SJSA1 (cell line): ENCODE measurements at places on chromosomes 6 and 20. TPM values are rescaled to one million over a fixed set of nuclear protein-coding genes. Genes with fewer than 3 reads are reported as not detected.

- no peak for DNase-seq
Measured at GRCh38 chr6:97288188-97288587, 5.2 kb upstream of the MMS22L start.

Gene OXT
- not detected in 2 replicates for total RNA-seq

GRCh38 chr6:17001188-17001587, 100.7 kb upstream of the STMND1 start:
- peak; percentile 14 for DNase-seq

- DNase-seq: peak; percentile 75
Measured at GRCh38 chr20:35443003-35443402, 5.0 kb upstream of the GDF5 start.

- DNase-seq: no peak
Measured at GRCh38 chr6:52504782-52505136, 72.1 kb downstream of the TRAM2 start.

Gene BPI
- 0.11 TPM in 1 of 2 replicates, not detected in the other for total RNA-seq

GRCh38 chr6:152634773-152635172, 2.4 kb downstream of the SYNE1 start:
- no peak for DNase-seq

GRCh38 chr6:125918681-125919566, 37.6 kb upstream of the HINT3 start:
- no peak for DNase-seq

DNA sequence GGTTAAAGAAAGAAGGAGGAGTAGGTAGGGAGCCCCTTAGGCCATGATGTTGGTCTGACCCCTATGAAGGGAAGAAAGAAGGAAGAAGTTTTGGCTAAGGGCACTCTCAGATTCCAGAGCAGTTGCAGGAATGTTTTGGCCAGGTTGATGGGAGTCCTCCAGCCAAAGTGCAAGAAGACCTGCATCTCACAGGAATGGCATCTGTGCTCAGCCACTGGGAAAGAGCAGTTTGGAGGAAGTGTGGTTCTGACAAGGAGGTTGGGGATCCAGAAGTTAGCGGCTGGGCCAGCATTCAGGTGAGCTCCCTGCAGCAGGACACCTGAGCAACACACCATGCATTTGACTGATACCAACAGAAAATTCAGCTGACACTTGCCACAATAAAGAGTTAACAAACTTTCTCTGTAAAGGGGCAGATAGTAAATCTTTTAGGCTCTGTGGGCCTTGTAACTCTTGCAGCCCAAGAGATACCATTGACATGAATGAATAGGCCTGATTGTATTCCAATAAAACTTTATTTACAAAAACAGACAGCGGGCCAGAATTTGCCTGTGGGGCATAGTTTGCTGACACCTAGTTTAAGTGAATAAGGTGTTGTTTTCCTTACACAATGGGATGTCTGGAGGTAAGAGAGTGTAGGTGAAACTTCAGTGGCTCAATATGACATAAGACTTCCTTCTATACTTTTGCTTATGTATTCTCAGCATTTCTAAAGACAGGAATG, 71.0 kb downstream of the EDN1 start:
- no peak for DNase-seq

GRCh38 chr6:158220786-158221442, 52.8 kb downstream of the GTF2H5 start:
- DNase-seq: peak; percentile 76

DNA sequence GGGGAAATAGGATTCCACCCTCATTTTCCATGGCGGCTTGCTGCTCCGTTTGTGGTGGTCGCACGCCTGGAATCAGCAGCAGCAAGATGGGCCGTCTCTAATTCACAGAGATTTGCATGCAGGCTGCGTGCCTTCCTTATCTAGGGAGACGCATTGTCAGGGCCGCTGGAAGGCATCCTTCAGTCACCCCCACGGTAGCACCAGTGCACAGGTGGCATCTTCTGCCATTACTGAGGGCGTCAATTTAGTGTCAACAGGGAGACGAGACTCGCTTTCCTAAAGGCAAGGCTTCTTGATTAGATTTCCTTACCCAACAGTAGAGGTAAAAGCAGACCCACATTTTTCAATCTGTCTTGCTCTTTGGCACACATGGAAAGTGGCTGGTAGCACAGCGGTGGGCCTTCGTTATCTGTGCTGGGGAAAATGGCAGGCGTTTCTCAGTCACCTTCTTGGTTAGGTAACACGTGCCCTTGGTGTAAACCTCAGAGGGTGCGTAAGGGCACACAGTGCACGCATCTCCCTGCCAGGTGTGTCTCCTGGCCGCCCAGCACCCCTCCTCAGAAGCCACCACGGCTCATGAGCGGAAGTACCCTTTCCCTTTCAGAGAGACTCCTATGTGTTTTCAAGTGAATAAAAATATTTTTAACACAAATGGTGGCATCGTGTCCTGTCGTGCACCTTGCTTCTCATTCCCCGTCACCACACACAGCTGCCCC, 27.3 kb upstream of the VSTM2L start:
- DNase-seq: no peak

Gene SLC22A1
- not detected in 2 replicates for total RNA-seq

GRCh38 chr6:84770521-84770920, 6.1 kb upstream of the TBX18 start:
- DNase-seq: no peak

DNA sequence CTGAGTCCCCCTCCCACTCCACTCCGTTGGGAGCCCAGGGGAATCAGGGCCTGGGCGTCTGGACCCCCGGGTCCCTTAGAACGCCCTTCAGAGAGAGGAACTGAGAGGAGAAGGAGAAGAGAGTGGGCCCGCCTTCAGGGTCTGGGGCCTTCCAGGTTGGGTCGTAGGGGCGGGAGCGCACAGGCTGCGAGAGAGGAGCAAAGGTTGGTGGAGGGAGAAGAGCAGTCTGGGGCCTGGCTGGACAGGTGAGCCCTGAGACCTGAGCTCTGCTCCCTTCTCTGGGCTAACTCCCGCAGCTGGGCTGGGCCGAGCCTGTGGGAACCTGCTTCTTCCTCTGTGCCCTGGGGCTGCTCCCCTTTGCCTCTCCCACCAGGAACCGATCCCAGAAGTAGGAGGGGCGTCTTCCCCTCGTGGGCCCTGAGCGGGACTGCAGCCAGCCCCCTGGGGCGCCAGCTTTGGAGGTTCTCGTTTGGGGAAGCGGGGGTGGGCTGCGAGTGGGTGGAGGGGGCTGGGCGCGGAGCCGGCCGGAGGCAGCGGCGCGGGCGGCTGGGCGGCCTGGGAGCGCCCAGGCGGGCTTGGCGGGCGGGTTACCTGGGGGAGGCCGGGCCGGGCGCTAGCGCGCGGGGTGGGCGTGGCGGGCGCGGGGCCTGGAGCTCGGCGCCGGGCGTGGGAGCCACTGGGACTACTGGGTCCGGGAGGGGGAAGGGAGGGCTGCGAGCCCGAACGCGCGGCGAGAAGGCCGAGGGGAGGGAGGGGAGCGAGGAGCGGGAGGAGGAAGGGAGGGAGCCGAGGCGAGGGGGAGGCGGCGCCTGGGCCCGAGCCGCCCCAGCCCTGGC, at the start of gene DDR1:
Gene DDR1 (plus strand): TSS at position 835 of the 836 bp plus-strand sequence. CDS start 4,211 bp downstream, outside the sequence.
- peak; percentile 64 for DNase-seq

Gene IPCEF1
- 0.11 and 0.63 TPM in 2 replicates for total RNA-seq

DNA sequence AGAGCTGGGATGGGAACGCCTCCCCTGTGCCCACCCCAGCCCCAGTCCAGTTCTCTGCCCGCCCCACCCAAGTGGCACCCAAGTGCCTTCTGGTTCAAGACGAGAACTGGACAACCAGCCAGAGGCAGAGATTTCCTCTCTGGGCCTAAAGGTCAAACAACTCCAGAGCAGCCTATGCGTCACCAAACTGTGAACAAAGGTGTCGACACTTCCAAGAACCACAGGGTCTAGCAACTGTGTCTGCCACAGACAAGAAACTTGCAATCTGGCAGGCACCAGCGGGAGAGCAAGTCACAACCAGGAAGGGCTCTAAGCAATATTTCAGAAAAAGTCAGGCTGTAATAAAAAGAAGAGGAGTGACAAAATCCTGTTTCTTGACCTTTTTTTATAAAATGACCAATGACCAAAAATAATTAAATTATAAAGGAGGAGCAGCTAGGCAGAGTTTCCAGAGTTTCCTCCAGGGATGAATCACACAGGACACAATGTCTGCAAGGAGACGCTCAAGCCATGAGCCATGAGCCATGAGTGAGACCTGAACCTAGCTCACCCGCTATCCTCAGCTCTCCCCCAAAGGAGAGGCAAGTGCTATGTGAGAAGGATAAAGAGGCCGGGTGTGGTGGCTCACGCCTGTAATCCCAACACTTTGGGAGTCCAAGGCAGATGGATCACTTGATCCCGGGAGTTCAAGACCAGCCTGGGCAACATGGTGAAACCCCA, 11.1 kb downstream of the EDEM2 start:
- no peak for DNase-seq

Gene HUS1B
- 3.3 TPM in 1 of 2 replicates, not detected in the other for total RNA-seq

Gene RBM24
- total RNA-seq: 30.3 and 43.7 TPM in 2 replicates

- peak; percentile 31 for DNase-seq
Measured at GRCh38 chr6:113018351-113019151, 671.4 kb downstream of the RFPL4B start.

- DNase-seq: no peak
Measured at GRCh38 chr6:11785415-11785773, 6.8 kb upstream of the ADTRP start.

DNA sequence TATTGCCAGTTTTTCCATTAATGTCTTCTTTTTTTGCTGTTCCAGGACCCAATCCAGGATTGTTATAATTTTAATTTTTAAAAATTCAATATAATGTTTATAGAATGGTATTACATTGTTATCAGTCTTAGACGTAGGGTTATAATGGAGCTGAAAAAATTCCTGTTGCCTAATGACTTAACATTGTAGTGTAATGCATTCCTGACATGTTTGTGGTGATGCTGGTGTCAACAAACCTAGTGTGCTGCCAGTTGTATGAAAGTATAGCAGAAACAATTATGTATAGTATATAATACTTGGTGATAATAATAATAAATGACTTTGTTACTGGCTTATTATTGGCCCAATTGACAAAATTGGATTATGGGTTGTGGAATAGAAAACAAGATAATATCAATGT, 30.4 kb downstream of the KIZ start:
- no peak for DNase-seq

GRCh38 chr20:53503517-53503919, 90.1 kb downstream of the ZNF217 start:
- DNase-seq: no peak

DNA sequence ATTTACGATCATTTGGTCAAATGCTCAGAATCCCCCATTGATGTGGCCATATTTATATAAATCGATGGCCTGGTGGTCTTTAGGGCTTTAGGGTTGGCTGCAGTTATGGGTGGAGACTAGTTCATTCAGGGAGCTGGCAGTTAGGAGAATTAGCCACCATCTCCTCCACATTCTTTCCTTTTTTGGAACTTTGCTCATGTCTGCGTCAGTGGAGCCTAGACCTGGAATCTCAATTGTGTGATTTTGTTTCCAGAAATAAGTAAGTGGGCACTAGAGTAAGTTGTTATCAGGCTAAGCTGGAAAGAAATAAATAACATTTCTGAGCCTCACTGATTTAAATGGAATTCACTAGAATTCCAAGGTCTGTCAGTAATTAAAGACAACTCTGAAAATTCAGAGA, 29.0 kb upstream of the ELOVL5 start:
- DNase-seq: no peak

Gene FOXO3
- 15.3 and 20.4 TPM in 2 replicates for total RNA-seq

- no peak for DNase-seq
Measured at GRCh38 chr6:138226700-138227315, 8.5 kb upstream of the PBOV1 start.

- DNase-seq: no peak
Measured at GRCh38 chr6:8157839-8158238, 55.5 kb upstream of the EEF1E1 start.

DNA sequence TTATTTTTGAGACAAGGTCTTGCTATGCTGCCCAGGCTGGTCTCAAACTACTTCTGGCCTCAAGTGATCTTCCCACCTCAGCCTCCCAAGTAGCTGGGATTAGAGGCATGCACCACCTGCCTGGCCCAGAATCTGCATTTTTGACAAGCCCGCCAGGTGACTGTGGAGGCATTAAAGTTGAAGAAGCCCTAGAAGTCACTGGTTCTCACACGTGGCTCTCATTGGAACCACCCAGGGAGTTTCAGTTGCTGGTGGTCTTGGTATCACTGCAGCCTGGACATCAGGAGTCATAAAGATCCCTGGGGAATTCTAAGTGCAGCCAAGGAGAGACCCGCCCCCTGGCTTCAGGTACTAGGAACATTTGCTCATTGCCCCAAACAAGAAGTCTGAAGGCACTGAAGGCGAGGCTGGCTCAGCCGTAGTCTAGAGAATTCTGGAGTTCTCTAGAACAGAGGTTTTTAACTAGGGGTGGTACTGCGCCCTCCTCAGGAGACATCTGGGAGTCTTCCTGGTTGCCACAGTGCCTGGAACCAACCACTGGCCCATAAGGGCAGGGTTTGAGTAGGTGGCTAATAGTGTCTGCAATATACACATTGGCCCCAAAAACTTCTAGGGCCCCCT, 182.8 kb downstream of the ZMYND8 start:
- DNase-seq: no peak

GRCh38 chr6:119539066-119539746, 189.6 kb upstream of the MAN1A1 start:
- DNase-seq: no peak

Gene PACSIN1
- not detected in 2 replicates for total RNA-seq

DNA sequence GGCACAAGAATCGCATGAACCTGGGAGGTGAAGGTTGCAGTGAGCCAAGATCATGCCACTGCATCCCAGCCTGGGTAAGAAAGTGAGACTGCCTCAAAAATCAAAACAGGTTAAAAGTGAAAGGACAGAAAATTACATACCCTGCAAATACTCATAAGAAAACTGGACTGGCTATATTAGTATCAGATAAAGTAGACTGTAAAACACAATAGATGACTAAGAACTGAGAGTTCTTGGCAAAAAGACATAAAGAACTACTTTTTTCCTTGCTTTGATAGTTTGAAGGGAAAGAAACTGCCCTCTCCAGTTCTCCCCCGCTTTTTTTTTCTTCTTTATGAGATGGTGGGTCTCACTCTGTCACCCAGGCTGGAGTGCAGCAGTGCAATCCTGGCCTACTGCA, 17.0 kb downstream of the SNX3 start:
- DNase-seq: no peak

DNA sequence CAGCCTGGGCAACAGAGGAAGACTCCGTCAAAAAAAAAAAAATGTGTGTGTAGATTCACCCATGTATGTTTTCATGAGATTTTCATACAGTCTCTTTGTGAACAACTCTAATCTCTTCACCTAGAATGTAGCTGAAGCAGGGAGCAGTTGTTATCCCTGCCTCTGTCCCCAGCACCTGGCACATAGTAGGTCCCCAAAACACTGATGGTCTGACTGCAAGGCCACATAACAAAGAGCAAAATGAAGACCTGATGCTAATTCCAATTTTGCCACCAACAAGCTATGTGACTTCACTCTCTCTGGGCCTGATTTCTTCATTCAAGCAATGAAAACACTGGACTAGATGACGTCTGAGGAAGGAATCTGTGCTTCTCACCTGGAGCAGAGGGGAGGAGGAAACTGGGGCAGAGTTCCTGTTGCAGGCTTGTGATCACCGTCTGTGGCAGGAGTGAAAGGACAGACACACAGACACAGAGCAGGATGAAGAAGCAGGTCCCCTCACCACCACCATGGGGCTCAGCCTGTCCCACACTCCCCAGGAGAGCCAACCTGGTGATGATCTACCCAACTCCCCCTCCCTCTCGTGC, 4.6 kb downstream of the SLC44A4 start:
- DNase-seq: no peak
